Activated CD4-positive, alpha-beta T cell treated with anti-CD3 and anti-CD28 coated beads, Interleukin-2, amount 10 ng/mL, durations not matched to agents 24 days and 14 days (primary cell): ENCODE measurements at places on chromosomes 4 and X. TPM values are rescaled to one million over a fixed set of nuclear protein-coding genes. Genes with fewer than 3 reads are reported as not detected.

DNA sequence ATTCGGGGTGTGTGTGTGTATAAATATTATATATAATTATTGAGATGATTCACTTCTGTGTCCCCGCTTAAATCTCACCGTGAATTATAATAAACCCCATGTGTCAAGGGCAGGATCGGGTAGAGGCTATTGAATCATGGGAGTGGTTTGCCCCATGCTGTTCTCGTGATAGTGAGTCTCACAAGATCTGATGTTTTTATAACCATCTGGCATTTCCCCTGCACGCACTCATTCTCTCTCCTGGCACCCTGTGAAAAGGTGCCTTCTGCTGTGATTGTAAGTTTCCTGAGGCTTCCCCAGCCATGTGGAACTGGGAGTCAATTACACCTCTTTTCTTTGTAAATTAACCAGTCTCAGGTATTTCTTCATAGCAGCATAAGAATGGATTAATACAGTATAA, 851.4 kb upstream of the AGA start:
- no peak for DNase-seq

NAT8L gene
- 7.3 and 7.7 TPM in 2 replicates for total RNA-seq

- DNase-seq, result no peak
Measured at GRCh38 chrX:140123446-140123845, 158.1 kb upstream of the CXorf66 start.

DNA sequence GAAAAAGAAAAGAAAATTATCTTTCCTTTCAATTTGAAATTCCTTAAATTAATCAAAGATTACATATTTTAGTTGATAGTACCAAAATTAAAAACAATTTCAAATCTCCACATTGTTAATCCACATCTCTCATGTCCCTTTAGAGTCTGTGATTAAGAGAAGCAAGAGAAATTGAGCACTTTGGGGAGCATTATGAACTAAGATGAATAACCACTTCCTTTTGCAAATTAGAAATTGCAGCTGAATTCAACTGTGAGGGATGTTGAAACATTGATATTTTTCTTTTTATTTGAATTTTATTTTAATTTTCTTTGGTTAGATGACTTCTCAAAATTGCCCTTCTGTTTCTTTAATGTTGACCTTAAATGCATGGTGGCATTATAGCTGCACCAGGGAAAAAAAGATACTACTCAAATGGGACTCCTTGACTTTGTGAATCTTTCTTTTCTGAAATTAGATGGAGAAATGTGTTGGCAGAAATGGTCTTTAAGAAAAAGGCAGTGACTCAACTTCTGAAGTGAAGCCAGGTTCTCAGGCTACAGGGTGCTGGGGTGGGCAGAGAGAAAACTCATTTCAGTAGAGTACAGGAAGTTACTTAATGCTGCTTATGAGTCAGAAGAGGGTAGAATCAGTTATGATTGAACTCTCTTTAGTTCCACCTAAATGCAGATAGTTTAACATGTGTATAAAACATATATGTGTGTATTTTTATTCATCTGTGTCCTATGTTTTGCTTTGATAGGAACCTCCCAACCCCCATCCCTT, 92.0 kb upstream of the TNIP3 start:
- peak; percentile 82 for DNase-seq

DNA sequence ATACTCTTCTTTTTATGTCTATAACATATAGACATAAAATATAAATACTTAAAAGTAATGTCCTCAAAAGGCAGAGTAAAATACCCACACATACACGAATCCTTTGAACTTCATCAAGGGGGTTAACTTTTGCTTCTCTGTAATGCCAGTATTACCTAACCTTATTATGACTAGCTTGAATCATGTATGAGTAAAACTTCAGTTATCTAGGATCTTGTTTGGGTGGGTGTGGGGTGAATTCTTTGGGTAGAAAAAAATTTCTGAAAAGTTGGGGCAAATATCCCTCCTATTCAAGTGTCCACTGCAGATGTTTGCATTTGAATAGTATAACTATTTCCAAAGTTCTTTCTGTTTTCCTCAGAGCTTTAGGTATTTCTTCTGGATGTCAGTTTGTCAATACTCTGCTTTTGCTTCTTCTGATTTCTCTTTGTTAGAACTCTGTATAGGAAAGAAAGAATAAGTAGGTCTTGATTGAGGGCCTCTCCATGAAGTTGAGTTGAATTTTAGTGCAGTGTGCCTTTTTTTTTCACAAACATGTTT, 173.8 kb downstream of the ADGRL3 start:
- DNase-seq, result no peak

- DNase-seq, result no peak
Measured at GRCh38 chrX:132127743-132128142, at the start of gene FRMD7. TSS of gene FRMD7 (minus strand) at chrX:132128020. CDS start at chrX:132127844, 176 bp downstream.

DNA sequence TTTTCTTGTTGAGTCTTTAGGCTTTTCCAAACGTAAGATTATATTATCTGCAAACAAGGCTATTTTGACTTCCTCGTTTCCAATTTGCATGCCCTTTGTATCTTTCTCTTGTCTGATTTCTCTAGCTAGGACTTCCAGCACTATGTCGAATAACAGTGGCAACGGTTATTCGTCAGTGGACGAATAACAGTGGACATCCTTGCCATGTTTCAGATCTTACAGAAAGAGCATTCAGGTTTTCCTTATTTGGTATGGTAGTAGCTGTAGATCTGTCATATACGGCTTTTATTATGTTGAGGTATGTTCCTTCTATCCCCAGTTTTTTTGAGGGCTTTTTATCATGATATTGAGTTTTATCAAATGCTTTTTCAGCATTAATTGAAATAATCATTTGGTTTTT, 634.6 kb upstream of the ADGRL3 start:
- no peak for DNase-seq

NEXMIF gene
- total RNA-seq, result 0.47 and 0.54 TPM in 2 replicates

IL3RA gene
- 3.1 and 3.4 TPM in 2 replicates for total RNA-seq

GRCh38 chrX:45434231-45434630, 233.6 kb upstream of the DIPK2B start:
- no peak for DNase-seq

DNA sequence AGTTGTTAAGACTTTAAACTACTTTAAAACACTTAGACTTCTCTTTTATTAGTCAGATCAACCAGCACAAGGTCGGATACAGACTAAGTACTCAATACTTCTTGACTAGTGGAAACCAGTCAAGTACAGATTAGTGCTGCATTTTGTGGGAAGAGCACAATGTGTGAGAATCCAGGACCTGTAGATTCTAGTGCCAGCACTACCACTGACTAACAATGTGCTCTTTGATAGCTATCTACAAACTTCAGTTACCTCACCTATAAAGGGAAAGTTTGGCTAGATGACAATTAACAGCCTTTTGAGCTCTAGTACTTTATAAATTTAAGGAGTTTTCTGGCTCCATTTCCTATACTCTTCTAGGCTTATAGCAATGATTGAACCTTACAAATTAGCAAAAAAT, 181.5 kb downstream of the SLC4A4 start:
- no peak for DNase-seq

DNA sequence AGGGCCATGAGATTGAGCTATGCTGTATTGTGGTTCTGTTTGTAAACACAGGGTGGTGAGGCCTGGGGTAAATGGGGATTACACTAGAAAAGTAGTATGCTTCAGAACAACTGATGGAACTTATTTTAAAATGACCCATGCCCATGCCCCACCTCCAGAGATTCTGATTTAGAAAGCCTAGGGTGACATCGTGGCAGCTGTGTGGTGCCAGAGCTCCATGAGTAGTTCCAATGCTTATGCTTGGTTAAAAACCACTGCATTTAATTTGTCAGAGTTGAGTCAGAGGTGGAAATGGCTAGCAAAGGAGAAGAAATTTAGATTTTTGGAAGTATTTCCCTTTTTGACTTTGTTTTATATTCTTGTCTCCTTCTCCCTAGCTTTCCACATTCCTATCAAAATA, 63.4 kb upstream of the PDE5A start:
- no peak for DNase-seq

DNA sequence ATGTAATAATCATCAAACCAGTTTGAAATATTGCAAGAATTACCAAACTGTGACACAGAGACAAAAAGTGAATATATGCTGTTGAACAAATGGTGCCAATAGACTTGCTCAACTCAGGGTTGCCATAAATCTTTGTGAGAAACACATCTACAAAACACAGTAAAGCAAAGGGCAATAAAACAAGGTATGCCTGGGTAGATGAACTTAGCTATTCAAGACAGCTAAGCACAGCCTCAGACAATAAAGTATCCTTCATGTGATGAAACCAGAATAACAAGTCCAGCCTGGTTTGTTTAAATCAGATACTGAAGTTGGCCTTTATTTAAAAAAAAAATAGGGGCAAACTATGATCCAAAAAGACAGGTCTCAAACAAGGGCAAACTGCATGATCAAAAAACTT, 19.2 kb downstream of the LAMTOR3 start:
- DNase-seq, result no peak

- DNase-seq, result no peak
Measured at GRCh38 chr4:2024683-2025082, 15.9 kb upstream of the NELFA start.

CACNA1F gene
- total RNA-seq, result 0.07 and 0.14 TPM in 2 replicates

IL13RA2 gene
- total RNA-seq, result not detected in 2 replicates

DNA sequence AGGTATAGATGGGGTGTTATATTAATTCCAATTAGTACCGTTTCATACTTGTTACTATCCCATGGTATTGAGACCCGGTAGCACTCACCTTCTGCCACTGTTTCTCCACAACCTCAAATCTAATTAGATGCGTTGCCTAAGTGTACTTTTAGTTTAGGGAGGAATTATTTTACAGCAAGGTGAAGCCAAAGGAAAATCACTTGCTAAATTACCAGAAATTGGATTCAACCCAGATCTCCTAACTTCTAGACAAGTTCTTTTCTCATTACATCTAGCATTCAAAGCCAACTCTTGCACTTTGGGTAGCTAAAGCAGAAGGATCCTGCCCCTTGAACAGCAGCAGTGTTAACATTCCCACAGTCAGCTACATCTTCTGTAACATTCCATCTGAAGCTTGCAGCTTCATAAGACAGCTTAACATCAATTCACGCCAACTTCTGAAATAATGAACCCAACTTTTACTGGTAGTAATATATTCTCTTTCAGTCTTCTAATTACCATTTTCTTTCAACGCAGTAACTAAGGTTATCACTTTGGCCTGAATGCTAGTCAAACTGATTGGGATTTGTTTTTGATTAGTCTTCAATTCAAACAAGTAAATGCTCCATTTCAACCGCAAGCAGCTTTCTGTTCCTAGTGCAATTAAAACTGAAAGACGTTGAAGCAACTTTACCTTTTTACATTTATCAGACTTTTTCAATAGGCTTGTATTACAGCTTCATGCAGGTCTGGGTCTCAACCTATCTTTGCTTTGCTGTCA, 934 bp upstream of the SEC31A start:
- no peak for DNase-seq

GRCh38 chr4:37023504-37023903, 221.0 kb upstream of the NWD2 start:
- no peak for DNase-seq

KIF4A gene
- 19.4 and 19.8 TPM in 2 replicates for total RNA-seq

MAGEC1 gene
- total RNA-seq, result not detected in 2 replicates

MAGEA6 gene
- total RNA-seq, result not detected in 2 replicates

- DNase-seq, result no peak
Measured at GRCh38 chr4:41257906-41258305, 1.2 kb downstream of the UCHL1 start.

DNA sequence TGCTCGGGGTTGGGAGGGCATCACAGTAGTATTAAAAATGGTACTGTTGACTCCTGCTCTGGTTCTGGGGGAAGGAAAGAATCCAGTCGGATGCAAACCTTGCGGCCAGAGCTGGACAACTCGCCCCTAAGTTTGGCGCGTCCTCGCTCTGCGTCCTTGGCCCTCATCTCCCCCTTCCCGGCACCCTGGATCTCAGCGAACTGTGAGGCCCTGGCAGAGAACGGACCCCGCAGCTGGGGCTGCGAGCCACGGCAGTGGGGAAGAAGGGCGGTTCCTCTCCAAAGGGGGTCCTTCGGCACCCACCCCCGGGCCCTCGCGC, 14.0 kb downstream of the ARHGEF6 start:
- DNase-seq, result no peak
